GM04503 (cell line): ENCODE measurements at places on chromosomes 3 and 15.

DNA sequence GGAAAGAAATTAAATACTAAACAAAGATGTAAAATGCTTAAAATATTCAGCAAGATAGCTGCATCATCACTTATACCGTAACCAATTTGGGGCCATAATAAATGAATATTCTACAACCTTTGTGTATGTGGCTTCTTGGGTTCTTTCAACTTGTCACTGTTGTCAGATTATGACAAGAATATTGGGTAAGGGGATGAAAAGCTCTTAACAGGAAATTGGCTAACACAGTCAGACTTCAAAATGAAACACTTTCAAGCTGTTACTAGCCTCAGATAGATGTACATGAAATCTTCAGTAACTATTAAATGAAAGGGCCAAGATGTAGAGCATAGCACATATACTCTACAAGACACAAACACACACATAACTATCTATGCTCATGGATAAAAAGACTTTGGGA, 38.7 kb upstream of the ZNF385D start:
- no peak for DNase-seq

DNA sequence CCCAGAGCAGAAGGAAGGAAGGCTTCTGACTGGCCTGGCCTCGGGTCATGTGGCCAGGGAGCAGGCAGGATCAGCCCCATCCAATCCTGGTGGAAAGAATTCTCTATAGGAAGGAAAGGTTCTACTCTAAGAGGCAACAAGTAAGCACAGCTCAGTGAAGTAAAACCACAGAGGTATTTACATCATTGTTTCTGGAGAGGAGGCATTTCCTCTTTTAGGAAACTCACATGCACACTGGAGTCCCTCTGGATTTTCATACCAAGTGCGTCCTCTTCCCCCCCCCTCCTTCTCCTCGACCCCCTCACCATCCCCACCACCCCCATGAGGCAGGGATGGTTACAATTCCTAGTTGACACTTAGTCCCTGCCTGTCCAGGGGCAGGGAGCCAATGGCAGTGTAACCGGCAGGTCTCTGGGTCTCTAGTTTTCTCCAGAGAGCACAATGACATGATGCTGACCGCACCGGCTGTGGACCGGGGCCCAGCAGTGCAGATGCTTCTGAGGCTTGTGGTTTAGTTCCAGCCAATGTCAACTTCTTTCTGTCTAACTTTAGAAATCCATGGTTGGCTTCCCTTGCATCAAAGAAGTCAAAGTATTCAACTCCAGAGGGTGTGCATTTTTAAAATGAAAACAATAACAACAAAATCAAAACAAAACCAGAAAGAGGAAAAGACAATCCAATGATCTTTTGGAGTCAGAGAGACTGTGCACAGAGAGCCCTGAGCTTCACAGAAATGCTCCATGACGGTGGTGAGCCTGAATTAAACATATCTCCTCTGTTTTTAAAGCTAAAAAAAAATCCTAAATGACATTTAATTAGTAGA, 230.3 kb upstream of the TLE3 start:
- peak; percentile 92 for DNase-seq

- DNase-seq, result no peak
Measured at GRCh38 chr3:175716446-175716845, 857.3 kb downstream of the NAALADL2 start.

- no peak for DNase-seq
Measured at GRCh38 chr15:66953523-66954229, 111.7 kb upstream of the SMAD3 start.

GRCh38 chr3:142910280-142910679, 21.4 kb upstream of the PCOLCE2 start:
- no peak for DNase-seq

GRCh38 chr3:73480187-73480672, 144.5 kb downstream of the PDZRN3 start:
- DNase-seq, result no peak

DNA sequence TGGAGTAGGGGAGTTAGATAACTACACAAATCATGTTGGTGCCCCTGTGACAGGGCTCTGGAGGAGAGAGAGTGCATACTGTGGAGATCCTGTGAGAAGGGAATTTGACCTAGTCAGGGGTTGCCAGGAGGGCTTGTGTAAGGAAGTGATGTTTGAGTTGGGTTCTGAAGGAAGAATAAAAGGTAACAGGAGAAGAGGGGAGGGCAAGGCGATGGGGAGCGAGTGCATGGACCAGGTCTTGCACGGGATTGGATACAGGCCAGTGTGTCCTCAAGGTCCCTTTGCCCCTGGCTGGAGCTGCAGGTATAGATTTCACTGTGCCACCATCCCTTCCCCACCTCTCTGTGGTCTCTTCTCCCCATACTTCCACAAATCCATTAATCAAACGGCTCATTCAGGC, 83.9 kb downstream of the RGMA start:
- DNase-seq, result no peak

- peak; percentile 58 for DNase-seq
Measured at GRCh38 chr15:34588046-34588674, 4.7 kb upstream of the GOLGA8B start.

GRCh38 chr3:106522397-106522796, 653.6 kb upstream of the CBLB start:
- no peak for DNase-seq

- no peak for DNase-seq
Measured at GRCh38 chr3:65576966-65577365, 461.8 kb downstream of the MAGI1 start.

GRCh38 chr3:194137008-194137505, 1.1 kb downstream of the HES1 start:
- DNase-seq, result no peak

- DNase-seq, result no peak
Measured at GRCh38 chr15:25789616-25789999, 73.5 kb downstream of the ATP10A start.

GRCh38 chr3:12180218-12180617, 21.5 kb upstream of the TIMP4 start:
- DNase-seq, result no peak

GRCh38 chr3:40827226-40827625, 302.5 kb downstream of the ZNF621 start:
- DNase-seq, result no peak

DNA sequence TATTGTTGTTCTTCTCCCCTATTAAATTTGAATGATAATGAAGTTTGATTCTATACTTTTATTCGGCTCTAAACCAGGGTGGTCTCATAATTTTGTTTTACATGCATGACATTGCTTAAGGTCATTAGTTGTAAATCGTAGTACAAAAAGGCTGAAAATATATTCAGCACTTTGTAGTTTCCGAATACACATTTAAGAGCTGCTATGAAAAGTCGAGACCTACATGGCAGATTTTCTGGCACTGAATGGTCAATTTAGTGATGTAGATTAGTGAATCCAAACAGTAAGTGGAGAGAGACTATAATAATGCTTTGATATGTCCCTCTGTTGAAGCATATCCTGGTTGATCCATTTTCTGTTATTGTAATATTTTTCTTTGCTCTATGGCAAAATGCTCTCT, 254.0 kb upstream of the SOX2 start:
- DNase-seq, result no peak

DNA sequence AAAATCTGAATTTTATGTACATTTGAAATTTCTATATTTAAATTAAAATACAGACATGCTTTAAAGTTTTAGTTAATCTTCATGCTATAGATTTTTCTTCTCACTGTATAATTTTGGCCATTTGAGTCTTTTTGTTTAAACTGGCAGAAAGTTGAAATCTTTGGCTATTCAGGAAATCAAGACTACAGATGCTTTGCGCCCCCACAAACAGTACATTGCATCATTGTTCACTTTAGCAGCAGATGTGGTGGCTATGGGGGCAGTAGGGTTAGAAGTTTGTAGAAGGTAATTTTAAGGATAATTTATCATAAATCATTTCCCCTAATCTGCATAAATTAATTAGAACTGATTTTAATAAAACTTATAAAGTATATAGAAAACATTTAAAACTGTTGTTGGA, 20.9 kb downstream of the SPPL2A start:
- DNase-seq, result no peak

DNA sequence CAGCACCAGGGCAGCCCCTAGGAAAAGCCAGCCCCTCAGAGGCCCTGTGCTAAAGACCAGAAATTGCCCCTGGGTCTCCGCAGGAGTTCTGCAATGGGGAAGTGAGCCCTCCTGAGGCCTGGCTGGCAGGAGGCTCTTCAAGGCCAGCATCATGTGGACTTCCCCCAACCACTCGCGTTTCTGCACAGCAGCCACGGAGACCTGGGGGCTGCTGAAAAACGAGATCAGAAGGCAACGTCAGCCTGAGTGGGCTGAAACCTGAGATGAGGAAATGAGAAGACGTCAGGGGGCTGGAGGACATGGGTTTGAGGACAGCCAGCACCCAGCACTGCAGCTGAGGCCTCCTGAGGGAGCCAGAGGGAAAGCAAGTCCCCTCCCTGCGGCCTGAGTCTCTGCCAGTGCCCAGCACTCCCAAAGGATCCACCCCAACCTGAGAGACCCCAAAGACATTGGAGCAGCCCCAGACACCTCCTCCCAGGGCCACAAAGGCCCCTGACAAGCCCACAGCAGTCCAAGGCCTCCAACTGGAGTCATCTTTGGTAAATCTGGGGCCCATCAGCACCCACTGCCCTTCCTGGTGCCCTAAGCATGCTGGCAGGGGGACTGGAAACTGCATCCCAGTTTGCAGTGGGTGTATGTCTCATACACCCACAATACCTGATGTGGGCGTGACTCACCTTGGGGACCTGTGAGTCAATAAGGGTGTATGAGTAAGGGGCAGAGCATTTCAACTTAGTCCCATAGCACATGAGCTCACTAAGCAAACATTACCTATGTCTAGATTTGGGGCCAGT, 29.2 kb upstream of the CYP11A1 start:
- DNase-seq, result no peak

DNA sequence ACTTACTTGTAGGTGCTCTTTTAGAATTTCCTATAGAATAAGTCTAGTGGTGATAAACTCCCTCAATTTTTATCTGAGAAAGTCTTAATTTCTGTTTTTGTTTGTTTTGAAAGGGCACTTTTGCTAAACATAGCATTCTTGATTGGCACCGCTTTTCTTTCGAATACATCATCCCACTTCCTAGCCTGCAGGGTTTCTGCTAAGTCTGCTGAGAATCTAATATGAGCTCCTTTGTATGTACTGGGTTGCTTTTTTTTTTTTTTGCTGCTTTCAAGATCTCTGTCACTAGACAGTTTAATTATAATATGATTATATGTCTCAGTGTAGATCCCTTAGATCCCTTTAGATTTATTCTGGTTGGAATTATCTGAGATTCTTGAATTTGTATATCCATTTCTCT, 21.5 kb downstream of the PFN2 start:
- no peak for DNase-seq

- DNase-seq, result peak; percentile 22
Measured at GRCh38 chr3:162034368-162034767, 537.8 kb downstream of the OTOL1 start.

GRCh38 chr3:179463319-179463718, 12.0 kb upstream of the GNB4 start:
- DNase-seq, result no peak

DNA sequence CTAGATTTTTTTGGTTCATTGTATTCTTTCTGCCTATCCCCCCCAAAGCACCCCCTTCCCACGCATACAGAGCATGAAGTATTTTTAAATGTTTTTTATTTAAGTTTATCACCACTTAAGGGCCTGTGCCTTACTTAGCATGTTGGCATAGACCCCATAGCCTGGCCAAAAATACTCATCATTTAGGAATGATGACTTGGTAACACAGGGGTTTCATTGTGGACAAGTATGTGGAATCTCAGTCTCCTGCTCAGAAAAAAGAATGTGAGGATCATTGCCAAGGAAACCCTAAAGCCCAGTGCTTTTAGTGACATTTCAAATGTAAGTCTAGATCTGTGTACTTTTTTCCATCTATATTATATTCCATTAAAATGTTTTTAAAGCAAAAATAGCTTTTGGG, 146.3 kb downstream of the ALCAM start:
- DNase-seq, result peak; percentile 65

DNA sequence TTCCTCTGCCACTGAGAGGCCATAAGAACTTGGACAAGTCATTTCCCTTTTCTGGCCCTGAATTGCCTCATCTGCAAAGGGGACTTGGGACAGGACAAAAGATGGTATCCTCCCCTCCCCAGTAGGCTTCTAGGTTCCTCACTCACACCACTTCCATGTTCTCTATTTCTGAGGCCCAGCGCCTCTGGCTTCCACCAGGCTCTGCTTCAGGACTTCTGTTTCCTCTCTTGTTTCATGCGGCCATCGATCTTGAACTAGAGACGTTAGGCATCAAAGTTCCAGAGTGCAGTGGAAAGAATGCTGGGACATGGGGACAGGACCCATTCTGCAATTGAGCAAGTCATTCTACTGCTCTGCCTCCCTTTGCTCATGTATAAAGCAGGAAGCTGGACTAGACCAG, 1.7 kb downstream of the TM4SF4 start:
- DNase-seq, result no peak

GRCh38 chr3:14235003-14235911, 56.6 kb downstream of the LSM3 start:
- DNase-seq, result no peak

DNA sequence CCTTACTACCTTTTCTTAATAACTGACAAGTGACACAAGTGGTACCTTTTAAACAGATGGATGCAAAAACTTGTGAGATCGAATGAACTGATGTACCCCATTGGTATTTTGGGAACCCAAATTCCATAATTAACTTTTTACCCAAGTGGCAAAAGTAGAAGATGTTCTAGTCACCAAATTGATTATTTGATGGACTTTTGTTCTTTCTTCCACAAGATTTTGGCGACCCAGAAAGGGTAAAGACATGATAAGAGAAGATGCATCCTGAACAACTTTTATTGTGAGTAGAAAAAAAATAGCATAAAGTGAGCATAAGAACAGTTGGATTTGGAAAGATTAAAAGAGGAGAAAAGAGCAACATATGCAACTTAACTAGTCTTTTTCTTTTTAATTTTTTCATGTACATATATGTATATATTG, 159.5 kb downstream of the TIGIT start:
- no peak for DNase-seq

- DNase-seq, result no peak
Measured at GRCh38 chr3:48196611-48197010, 8.4 kb upstream of the CDC25A start.

GRCh38 chr3:6799264-6799915, 61.5 kb upstream of the GRM7 start:
- DNase-seq, result no peak

DNA sequence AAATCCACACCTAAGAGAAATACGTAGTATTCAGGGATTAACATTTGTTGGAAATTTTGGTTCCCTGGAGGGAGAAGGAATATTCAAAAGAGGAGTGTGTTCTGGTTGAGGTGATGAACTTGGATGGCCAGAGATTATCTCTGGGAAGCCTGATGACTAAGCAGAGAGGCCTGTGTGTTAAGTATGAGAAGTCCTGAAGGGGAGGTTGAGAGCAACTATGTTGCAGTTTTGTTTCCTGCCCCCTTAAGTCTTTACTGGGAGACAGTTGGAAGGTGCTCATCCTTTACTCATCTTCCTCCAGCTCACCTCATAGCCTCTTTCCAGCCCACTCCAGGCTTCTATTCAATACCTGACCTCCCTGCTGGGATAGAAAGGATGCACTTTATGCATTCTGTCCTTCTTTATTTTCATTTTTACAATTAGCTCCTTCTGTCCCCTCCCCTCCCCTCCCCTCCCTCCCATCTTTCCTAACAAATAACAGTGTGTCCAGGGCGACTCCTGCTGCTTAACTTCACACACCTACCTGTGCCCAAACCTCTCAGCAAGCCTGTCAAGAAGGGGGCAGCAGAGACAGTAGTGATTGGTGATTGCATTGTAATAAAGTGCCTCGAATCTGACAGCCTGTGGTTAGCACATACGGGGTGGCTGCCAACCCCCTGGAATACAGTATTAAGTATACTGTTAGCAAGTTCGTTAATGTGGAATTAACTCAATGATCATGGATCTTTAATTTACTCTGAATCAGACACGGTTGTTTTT, 11.9 kb downstream of the RAP2B start:
- no peak for DNase-seq
